Fibroblast of lung (primary cell): ENCODE measurements at places on chromosomes 11 and 22. TPM values are rescaled to one million over a fixed set of nuclear protein-coding genes. Genes with fewer than 3 reads are reported as not detected.

The GGTLC3 gene
- total RNA-seq, result not detected in 2 replicates

The MAP6 gene
- total RNA-seq, result 0.17 and 0.26 TPM in 2 replicates

The APOBEC3H gene
- 0.26 and 1.3 TPM in 2 replicates for total RNA-seq

The HEPHL1 gene
- not detected in 2 replicates for total RNA-seq

The POLD3 gene
- 9.1 and 12.8 TPM in 2 replicates for total RNA-seq

The PICALM gene
- 263 and 291 TPM in 2 replicates for total RNA-seq

The SH3BP1 gene
- 3.1 and 6.2 TPM in 2 replicates for total RNA-seq

The TANGO2 gene
- total RNA-seq, result 33.4 and 52.8 TPM in 2 replicates

The NUP50 gene
- total RNA-seq, result 29.2 and 32.6 TPM in 2 replicates

The CRACR2B gene
- total RNA-seq, result 0.66 and 1.0 TPM in 2 replicates

DNA sequence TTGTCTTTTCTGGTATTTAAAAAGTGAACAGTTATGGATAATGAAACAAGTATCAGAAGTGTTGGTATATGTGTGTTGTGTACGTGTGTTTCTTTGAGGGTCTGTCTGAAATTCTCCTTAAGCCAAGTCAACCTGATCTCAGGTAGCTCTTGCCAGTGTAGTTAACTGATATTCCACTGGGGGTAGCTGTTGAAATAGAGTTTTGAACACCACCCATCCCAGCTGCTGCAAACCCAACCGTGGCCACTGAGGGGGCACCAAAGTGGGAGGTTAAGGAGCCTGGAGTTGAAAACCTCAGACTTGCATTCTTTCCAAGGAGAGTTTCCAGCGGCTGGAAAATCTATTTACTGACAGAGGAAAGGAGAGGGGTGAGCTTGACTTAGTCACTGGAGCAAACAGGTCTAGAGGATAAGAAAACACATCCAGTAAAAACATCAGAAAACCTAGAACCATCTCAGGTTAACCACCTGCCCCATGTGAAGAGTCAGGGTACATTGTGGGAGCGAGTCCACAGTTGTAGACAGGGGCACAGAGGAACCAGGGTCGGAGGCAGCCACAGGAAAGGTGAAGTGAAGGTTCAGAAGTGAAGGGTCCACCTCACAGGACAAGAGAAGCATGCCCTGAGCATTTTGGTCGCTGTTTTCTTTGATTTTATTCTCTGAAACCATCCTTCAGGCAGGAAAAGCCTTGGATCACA is 8.8 kb upstream of the CUL5 start:
- DNase-seq, result peak; percentile 59

DNA sequence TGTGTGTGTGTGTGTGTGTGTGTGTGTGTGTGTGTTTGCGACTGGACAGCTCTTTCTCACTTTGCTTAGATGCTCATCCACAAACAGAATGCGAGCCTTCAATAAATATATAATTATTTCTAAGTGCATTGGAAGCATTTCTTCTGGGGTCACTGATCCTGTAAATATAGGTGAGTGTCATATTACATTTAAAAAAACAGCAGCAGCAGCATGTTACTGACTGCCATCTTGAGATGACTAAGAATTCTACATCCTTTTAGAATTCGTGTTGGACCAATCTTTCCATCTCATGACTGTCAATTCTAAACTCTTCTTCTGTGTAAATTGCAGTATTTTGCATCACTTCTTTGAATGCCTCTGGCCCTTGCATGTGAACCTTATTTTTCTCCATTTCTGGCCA is 238.0 kb upstream of the DDI1 start:
- peak; percentile 54 for DNase-seq

DNA sequence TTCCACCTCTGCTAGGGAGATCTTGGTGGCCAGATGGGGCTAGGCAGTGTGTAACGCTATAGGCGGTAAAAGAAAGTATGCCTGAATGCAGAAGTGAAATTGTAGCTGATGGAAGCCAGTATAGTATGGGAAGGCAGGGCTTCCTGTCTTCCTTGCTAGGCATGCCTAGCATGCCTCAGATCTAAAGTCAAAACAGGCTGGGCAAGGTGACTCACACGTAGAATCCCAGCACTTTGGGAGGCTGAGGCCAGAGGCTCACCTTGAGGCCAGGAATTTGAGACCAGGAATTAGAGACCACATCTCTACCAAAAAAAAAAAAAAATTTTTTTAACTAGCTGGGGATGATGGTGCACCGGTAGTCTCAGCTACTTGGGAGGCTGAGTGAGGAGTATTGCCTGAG is 281.7 kb upstream of the MTNR1B start:
- DNase-seq, result no peak

- DNase-seq, result no peak
These were observed 273.9 kb downstream of the TBC1D22A start for GRCh38 chr22:47036352-47036751.

DNA sequence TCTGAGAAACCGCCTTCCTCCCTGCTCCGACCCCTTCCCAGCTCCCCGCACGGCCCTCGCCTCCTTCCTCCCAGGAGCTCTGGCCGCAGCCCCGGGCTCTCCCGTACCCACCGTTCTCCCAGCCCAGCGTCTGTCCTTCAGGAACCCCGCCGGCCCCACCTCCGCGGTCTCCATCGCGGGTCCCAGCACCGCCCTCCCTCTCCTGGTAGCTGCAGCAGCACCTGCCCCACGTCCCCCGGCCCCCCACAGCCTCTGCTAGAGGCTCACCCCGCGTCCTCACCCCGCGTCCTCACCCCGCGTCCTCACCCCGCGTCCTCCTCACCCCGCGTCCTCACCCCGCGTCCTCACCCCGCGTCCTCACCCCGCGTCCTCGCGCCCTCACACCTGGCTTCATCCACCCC is 85.9 kb downstream of the WNT7B start:
- DNase-seq, result no peak

DNA sequence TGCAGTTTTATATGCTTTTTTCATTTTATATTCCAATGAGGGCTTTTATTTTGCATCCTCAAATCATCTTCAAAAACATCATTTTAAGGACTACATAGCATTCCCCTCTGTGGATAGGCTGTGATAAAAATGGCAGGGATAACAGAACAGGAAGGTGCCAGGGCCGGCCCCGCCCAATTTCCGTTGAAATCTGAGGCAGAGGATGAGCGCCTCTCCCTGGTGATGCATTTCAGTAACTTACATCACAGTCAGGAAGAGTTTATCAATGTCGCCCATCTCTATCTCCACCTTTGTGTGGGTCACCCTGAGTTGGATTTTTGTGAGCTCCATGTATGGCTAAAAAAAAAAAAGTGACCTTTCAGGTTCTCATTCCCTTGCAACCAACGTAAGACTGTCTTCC is 201.6 kb downstream of the DSCAML1 start:
- no peak for DNase-seq

DNA sequence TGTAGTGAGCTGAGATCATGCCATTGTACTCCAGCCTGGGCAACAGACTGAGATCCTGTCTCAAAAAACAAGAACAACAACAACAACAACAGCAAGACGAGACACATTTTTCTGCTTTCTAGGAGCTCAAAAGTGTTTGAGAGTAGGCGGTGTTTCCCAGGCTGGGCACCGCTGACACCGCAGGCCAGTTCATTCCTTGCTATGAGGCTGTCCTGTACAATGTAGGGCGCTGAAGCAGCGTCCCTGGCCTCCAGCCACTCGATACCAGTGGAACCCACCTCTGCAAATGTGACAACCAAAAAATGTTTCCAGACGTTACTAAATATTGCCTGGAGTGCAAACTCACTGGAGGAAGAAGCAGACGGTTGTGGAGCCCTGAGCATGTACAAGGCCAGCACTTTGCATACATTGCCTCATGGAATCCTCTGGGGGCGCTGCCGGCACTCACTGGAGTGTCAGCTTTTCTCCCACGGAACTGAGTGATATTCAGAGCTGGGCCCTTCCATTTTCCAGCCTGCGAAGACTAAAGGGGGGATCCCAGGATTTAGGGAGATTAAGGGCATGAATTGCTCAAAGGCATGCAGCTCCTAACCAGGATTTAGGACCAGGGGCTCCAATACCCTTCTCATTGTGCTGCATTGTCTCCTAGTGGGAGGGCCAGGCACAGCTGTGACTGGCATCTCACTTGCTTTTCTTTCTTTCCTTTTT is 5.8 kb upstream of the MIEF1 start:
- DNase-seq, result peak; percentile 55

DNA sequence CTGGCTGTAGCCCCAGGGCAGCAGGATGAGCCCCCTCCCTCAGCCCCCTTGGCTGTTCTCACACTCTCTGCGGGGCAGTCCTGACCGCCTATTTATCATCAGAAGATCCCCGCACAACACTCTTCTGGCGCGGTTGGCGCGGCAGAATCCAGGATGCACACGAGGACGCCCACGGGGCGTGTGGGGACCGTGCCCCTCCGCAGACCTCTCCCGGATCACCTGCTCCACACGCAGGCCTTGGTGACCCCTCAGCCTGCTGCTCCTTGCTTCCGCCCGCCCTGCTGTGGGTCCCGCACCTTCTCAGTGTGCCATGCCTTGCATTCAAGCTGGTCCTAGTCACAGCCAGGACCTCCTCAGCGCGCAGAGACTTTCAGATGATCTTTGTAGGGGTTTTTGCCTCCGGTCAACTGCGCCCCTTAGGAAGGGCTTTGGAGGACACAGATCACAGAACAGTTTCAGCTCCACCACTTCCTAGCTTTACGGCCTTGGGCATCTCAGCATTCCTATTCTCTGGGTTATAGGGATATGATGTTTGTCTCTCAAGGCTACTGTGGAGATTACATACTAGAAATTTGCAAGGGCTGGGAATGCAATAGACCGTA is 841 bp upstream of the TUB start:
- no peak for DNase-seq

GRCh38 chr11:64262271-64263002 is 11.1 kb downstream of the PLCB3 start:
- DNase-seq, result no peak

GRCh38 chr11:102770191-102770590 is 10.2 kb downstream of the MMP10 start:
- DNase-seq, result no peak

GRCh38 chr11:88384004-88384668 is 46.6 kb upstream of the CTSC start:
- peak; percentile 83 for DNase-seq

DNA sequence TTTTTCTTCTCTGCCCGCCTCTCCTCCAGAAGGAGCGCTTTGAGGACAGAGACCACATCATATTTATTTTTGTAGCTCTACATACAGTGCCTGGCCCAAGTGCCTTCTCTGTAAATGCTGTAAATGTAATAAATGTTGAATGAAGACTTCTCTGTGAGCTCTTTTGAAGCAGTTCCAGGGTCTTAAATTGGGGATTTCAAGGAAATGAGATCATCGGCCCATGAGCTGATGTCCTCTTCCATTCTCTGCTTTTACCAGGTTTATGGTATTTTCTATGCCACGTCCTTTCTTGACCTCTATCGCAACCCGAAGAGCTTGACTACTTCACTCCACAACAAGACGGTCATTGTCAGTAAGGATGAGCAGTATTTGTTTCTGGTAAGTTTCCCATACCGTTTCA is 165.7 kb upstream of the SORL1-AS1 start:
- DNase-seq, result no peak

DNA sequence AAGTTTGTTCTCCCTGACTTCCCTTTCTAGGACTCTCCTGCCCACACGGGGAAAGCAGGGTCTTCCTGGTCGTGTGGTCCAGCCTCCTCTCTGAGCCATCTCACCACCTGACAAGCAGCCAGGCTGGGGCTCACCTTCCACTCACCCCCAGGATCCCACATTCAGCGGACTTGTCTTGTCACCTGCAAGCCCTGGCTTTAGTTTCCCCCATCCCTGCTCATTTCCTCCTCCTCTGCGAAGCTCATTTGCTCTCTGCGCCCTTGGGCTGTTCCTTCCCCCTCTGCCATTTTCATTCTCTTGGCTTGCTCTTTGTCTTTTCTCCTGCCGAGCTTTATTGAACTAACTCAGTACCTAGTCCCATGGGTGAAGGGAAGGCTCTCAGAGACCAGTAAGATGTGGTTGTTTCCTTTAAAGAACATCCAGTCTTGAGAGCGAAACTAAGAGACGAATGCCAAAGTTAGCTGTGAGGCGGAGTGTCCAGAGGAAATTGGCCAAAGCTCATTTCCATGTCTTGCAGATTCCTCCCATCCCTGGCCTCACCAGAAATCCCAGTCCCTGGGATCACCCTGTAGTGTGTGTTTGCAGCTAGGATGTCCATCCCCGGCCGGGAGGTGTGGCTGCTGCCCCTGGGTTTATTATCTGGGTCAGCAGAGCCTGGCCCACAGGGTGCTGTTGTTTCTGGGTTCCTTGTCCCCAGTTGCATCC is 2.0 kb downstream of the ST14 start:
- DNase-seq, result no peak

- no peak for DNase-seq
These were observed 81.3 kb downstream of the SYT9 start for GRCh38 chr11:7332962-7333361.
